Activated CD4-positive, CD25-positive, alpha-beta regulatory T cell (primary cell): ENCODE measurements at places on chromosomes 16 and 17.
A peak's percentile ranks its signal among the peaks of the same experiment; 100 is the strongest.

DNA sequence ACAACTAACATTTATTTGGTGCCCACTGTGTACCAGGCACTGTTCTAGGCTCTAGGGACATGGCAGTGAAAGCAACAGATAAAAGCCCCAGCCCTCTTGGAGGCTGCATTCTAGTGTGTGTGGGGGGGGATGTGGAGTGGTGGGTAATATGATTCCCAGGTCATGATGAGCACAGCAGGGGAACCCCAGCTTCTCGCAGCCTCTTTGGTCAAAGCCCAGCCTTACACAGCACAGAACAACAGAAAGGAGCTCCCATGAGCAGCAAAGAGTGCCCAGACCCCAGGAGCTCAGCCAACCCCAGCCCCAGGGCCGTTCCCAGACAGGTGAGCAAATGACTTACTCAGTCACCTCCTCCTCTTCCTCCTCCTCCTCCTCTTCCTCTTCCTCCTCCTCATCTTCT is 21.9 kb downstream of the CNGB1 start:
- DNase-seq, result no peak

DNA sequence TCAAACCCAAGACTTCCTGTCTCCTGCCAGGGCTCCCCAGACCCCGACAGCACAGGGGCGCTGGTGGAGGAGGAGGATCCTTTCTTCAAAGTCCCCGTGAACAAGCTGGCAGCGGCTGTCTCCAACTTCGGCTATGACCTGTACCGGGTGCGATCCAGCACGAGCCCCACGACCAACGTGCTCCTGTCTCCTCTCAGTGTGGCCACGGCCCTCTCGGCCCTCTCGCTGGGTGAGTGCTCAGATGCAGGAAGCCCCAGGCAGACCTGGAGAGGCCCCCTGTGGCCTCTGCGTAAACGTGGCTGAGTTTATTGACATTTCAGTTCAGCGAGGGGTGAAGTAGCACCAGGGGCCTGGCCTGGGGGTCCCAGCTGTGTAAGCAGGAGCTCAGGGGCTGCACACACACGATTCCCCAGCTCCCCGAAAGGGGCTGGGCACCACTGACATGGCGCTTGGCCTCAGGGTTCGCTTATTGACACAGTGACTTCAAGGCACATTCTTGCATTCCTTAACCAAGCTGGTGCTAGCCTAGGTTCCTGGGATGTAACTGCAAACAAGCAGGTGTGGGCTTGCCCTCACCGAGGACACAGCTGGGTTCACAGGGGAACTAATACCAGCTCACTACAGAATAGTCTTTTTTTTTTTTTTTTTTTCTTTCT is 8.1 kb downstream of the SERPINF1 start:
- DNase-seq, result no peak

GRCh38 chr17:63285551-63285950 is 160.6 kb downstream of the CYB561 start:
- no peak for DNase-seq

DNA sequence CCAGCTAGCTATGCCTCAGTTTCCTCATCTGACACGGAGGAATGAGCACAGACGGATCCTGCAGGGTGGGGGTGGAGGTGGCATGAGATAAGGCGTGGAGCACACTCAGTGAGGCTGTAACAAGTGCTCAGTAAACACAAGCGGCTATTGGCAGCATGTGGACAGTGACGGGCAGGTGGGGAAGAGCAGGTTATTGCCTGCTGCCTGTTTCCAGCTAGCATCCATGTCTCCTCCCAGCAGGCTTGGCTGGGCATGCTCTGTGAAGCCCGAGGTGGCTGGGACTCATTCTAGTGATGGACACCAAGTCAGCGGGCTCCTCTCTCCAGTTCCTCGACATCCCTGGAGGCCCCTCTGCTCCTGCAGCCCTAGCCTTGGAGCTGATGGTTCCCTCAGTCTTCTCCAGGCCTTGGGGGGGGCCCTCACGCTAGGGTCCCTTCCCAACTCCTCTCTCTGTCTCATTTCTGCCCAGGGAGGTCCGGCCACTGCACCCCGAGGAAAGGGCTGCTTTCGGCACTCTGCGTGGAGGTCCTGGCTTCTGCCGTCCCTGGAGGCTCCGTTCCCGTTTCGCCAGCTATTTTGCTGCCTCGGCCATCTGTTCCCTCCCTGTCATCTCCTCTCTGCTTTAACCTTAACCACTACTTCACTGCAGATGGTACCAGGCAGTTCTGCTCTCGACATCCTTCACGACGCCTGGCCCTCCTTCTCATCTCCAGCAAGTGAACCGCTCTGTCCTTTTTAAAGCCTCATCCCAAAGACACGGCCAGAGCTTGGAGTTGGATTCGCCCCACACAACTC is 6.2 kb downstream of the RTN4RL1 start:
- no peak for DNase-seq

DNA sequence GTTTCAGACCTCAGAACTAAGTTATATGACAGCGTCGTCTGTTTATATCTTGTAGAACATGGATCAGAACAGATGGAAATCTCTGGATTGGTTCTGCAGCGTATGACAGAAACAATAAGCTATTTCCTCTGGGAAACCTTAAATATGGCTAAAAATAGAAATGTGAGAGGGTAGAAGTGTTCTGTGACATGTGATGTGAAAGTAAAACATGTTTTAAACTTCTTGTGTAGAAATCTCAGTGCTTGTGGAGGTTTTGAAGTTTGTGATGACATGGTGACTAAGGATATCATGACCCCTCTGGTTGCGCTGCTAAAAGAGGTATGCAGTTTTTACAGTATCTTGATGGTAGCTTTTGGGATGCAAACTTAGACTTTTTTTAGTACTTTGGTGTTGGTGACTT is 2.8 kb downstream of the HEATR3 start:
- no peak for DNase-seq

GRCh38 chr17:64217249-64217691 is 45.8 kb downstream of the TEX2 start:
- no peak for DNase-seq

- no peak for DNase-seq
These were observed 34.4 kb upstream of the GAN start for GRCh38 chr16:81280393-81280792.

GRCh38 chr17:48048384-48049126 is 396 bp downstream of the NFE2L1 start:
- peak; percentile 21 for DNase-seq

GRCh38 chr16:86221085-86221484 is 289.2 kb upstream of the FOXF1 start:
- DNase-seq, result no peak

- peak; percentile 39 for DNase-seq
These were observed 59.1 kb downstream of the OR1D5 start for GRCh38 chr17:3004150-3004801.

DNA sequence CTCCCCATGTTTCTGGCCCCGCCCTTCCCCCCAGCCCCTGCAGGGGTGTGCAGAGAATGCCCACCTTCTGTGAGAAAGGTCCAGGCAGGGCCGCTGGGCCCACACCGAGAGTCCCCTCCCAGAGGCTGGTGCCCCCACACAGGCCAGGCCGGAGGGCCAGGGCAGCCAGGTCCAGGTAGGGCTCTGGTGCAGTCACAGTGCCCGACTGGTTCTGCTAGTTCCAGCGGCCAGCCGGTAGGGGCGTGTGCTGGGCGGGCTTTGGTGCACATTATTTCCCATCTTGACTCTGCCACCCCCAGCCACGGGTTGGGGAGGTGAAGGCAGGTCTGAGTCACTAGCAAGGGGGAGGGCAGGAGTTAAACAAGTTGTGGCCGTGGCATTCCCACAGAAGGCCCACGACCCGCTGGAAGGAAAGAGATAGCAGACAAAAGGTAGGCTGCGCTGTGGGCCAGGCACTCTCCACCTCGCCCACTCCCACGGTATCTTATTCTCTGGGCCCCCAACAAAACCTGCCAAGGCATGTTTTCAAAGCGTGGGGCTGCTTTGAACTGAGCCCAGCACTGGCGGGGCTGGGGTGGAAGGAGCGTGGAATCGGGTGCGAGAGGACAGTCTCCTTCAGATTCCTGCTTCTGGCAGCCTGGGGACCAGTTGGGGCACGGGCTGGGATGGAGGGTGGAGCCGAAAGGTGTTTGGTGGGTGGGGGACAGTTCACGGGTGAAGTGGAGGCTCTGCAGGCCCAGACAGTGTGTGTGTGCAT is 1.9 kb downstream of the EPN3 start:
- DNase-seq, result no peak

DNA sequence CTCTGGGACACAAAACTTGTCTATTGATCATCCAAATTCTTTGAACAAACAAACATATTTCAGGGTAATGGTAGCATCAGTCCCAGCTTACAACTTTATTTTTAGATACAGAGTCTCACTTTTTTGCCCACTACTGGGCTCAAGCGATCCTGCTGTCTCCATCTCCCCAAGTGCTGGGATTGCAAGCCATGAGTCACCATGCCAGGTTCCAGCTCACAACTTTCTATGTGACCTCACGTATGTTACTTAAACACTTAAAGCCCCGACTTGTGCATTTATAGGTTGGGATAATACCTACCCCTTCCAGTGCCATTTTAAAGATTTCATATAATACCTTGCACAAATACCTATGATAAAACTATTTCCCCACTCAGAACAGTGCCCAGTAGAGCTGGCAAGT is 42.0 kb upstream of the KSR1 start:
- DNase-seq, result no peak

- DNase-seq, result no peak
These were observed 136.7 kb downstream of the SNX11 start for GRCh38 chr17:48244121-48244711.

DNA sequence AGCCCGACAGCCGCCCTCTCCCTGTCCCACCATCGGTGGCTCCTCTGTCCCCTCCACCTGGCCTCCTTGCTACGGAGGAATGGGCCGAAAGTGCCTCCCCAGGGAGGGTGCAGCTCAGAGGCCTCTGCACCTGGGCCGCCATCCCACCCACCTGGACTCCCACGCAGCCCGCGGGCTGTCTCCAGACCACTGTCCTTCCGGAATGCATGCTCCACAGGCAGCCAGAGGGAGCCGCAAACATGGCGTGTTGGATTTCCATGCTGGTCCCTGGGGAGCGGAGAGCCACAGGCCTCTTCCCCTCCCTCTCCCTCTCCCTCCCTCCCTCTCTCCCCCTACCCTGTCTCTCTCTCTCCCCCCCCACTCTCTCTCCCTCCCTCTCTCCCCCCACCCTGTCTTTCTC is 3.0 kb downstream of the SSTR5 start:
- DNase-seq, result no peak

- DNase-seq, result no peak
These were observed 22.2 kb downstream of the ITPRIPL2 start for GRCh38 chr16:19135896-19136438.

DNA sequence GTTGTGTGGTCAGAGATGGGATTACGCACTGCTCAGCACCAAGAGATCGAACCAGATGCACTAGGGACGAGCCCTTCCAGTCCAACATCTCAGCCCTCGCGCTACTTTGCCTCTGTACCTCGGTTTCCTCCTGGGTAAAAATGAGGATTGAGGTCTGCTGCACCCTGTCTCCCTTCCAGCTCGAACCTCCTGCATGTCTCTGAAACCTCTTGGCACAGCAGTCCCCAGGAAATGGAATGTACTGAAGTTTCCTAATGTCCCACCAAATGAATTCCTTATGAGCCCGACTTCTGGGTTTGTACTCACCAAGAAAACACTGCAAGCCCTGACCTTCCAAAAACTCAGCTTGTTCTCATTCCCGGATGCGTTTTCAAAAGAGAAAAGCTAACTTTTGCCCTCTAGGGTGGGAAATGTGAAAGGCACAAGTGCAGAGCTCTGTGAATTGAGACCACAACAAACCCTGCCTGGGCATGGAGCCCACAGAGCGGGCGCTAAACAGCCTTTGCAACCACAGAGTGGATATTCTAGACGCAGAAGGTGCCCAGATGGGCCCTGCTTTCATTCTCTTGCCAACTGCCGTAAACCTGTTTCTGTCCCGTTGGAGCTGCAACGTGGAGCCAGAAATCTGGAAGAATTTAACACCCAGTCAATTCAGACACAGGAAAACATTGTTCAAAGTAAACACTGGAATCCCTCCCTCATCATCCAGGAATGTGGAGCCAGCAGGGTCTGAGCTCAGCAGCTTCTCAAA is 10.3 kb downstream of the CDRT4 start:
- no peak for DNase-seq

DNA sequence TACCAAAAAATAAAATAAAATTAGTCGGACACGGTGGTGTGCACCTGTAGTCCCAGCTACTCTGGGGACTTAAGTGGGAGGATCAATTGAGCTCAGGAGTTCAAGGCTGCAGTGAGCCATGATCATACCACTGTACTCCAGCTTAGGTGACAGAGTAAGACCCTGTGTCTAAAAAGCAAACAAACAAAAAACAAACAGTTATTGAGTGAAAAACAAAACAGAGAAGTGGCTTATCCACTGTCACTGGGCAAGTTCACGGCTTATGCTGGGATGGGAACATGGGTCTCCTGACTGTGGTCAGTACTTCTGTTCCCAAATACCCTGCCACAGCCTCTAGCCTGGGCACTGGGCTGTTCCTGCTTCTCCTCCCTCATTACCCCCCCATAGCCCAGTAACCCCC is 9.5 kb upstream of the GRN start:
- no peak for DNase-seq

DNA sequence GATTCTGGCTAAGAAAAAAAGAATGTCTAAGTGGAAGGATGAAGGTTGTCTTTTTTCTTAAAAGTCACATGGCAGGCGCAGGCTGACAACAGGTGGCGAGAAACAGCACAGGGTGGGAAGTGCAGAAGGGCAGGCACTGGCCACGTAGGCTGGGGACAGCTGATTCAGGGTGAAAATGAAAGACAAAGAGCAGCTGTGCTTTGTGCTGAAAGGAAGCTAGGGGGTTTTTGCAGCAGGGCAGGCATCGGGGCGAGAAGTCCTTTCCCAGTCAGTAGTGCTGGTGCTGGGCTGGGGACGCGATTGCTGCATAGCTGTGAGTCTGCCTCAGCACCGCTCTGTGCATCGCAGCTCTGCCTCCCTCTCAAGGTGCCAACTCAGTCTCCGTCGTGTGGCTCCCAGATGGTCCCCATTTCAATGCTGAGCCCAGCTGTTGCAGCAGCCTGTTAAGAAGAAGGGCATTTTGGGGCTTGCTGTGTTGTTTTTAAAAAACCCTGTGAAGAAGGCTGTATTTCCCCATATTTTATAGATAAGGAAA is 183.1 kb upstream of the CCL2 start:
- no peak for DNase-seq

DNA sequence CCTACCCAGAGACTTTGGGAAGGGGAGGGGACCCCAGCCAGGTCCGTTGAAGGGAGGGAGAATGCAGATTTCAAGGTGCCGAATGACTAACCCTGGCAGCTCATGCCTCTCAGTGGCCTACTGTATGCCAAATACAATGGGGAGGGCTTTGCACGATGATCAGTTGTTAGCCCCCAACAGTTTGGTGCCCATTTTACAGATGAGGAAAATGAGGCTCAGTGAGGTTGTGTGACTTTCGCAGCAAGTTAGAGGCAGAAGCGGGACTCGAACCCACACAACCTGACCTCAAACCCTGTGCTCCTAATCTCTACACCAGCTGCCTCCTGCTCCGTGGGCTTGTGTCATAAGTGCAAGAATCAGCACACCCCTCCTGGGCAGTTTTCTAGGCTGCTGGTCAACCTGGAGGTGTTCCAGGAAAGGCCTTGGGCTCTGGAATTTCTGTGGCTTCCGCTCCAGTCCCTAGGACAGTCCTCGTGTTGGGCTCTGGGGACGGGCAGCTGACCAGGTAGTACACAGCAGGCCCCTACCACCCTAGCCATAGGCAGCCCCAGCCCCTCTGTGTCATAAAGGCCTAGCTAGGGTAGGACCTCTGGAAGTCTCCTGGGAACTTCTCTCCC is 11.9 kb upstream of the NAGPA start:
- no peak for DNase-seq

- DNase-seq, result no peak
These were observed 9.9 kb downstream of the HEXIM2 start for GRCh38 chr17:45171338-45172231.
